ENCODE measurements at places on chromosomes 5 and 9.
A peak's percentile ranks its signal among the peaks of the same experiment; 100 is the strongest.

GRCh38 chr5:7846327-7846726, 4.6 kb downstream of the CFAP90 start:
- no peak for DNase-seq

DNA sequence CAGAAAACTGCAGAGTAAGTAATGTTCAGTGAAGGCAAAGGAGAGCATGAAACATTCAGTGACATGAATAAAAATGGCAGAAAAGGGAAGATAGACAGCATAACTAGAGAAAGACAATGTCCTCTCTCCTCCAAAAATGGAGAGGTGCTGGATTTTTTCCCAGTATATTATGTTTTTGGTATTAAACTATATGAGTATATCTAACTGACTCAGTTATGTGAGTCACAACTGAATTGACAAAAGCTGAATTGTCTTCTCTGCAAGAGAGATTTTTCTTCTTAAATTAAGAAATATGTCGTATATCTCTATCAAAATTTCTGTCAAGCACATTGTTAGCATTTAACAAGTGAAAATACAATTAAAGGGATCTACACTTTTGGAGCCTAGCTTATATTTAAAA, 375.1 kb downstream of the CHSY3 start:
- DNase-seq: peak; percentile 55

GRCh38 chr9:125650271-125650737, 56.7 kb downstream of the MAPKAP1 start:
- DNase-seq: peak; percentile 90

- DNase-seq: peak; percentile 93
Measured at GRCh38 chr5:135141303-135142268, 107.6 kb upstream of the PITX1 start.

DNA sequence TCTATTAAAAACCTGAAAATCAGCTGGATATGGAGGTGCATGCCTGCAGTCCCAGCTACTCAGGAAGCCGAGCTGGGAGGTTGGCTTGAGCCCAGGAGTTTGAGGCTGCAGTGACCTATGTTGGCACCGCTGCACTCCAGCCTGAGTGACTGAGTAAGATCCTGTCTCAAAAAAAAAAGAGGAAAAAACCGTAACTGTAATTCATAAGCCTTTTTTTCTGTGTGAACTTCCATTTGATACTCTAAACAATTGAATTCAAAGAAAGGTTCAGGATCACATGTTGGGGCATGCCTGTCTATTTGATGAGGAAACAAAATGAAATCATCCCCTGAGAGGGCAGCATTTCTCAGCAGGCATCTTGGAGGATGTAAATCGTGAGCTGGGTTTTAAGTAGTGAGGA, 38.8 kb downstream of the ITGA2 start:
- DNase-seq: peak; percentile 99

- DNase-seq: peak; percentile 73
Measured at GRCh38 chr9:108671176-108671575, 184.6 kb downstream of the ACTL7B start.

- no peak for DNase-seq
Measured at GRCh38 chr5:50900952-50901510, 234.6 kb downstream of the PARP8 start.

DNA sequence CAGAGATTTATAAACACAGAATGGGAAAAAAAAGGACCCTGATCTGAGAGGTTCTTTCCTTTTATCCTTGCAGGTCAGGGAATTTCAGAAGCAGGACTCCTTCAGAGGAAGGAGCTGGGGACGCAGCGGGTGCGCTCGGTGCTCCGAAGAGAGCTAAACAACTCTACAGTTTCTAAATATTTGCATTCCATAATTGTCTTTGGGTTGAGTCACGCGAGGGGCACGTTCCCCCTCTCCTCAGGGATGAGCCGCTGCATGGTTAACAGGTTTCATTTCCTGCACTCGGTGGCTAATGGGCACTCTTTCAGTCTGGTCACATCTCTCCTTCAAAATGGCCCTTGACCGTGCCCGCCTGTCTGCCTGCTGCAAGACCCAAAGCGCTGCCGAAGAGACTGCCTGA, 165.0 kb upstream of the HMHB1 start:
- no peak for DNase-seq

DNA sequence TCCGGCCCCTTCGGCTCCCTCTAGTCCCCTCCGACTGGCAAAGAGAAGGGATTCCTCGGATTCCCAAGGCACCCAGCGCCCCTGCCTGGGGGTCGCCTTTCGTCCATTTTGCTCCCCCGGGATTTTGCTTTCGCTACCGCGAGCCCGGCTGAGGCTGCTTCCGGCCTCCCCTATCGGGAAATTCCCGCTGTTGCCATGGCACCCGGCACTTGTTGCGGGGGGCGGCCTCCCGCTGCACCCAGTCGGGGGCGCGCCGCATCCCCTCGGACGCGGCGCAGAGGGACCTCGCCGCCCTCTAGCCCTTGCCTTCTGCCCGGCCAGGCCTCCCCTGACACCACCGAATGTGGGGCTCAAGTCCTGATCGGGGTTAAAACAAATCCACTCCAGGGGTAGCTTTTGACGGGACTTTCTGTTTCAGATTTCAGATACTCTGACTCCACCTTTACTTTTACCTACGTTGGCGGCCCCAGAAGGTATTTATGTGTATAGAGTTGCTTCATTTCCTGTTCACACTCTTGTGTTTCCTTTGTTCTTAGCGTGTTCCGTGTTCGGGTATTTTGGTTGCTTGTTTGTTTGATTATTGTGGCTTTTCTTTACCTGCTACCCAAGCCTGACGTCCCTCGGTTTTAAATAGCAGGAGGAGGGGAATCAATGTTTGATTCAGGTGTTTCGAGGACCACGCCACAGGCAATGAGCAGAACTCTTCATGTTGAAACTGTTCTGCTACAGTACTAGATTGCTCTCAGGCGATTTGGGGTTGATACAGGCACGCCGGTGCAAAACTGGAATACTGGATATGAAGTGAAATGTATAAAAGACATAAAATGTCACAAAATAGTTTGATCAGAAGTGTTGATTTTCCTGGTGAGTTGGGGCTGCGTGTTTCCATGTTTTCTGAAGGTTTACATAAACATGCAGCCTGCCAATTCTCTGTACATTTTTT, 1.5 kb downstream of the PARP8 start:
- peak; percentile 55 for DNase-seq

DNA sequence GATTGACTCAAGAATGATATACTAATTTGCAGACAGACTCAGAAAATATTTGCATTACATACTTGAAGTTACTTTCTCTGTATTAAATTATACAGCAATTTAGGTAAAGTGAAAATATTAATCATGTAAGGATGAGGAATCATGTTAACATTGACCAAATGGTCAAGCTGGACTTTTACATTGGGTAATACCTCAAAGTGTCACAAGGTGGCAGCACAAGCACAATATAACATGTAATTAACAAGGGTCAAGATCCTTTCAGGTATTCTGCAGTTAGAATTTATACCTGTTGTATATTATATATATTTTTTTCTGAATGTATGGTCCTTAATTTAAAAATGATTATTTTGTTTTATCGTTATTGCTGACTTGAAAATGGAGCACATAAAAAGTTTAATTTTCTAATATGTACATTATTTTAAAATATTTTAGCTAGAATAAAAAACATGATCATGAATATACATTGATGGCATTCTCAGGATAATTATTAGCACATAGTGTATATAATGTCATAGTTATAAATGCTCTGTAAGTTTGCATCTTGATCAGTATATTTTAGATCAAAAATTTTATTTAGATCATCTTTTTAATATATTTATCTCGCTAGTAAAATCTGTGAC, 8.6 kb downstream of the HAPLN1 start:
- DNase-seq: peak; percentile 60

GRCh38 chr5:88884608-88884877, 1.6 kb upstream of the MEF2C start:
- DNase-seq: peak; percentile 18

DNA sequence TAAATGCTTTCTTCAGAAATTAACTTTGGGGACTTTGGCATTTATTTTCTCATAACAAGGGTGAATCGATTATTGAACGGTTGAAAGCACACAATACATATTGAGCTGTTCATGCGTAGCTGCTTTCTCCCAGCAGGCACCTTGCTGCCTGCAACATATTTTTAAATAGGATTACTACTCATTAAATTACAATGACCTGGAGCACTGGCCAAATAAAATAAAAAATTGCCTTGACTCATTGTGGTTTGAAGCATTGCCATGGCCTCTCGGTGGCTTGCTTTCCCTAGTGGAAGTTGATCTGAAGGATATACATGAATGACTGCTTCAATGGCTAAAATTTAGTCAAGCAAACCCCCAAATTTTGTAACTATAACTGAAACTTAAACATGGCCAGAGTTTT, 181.6 kb upstream of the NUDT12 start:
- DNase-seq: peak; percentile 18

DNA sequence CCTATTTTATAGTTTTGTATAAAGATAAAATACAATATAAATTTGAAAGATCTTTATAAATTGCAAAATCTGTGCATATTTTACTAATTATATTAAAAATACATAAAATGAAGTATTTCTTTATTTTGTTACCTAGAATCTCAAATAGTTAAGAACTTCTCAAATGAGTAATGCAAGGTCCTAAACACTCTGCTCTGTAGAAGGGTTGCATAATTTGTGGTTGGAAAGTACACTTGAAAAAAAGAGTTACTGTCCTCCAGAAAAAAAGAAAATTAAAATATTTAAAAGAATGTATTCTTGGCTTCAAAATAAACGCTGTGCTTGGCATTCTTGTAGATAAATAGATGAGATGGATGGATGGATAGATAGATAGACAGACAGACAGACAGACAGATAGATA, 428.8 kb upstream of the CDH6 start:
- DNase-seq: peak; percentile 12

GRCh38 chr5:52779213-52779612, 8.5 kb upstream of the ITGA1 start:
- DNase-seq: no peak

GRCh38 chr5:180642779-180643178, 6.6 kb downstream of the FLT4 start:
- DNase-seq: no peak

GRCh38 chr9:122155796-122156195, 3.8 kb downstream of the NDUFA8 start:
- DNase-seq: no peak

DNA sequence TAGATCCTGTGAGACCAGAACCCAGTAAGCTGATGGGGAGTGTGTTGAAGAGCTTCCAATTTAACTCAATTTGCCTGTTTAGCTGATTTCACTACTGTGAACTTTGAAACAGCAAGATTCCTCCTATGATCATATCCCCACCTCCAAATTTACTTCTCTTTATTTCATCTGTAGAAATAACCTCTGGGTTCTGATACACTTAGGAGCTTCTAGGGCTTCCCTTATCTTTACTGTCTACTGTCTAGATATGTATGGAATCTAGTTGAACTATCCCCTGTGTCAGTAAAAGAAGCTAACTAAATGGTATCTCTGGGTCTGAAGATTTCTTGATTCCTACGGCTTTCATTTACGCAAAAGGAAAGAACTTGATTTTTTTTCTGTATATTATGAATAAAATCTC, 116.8 kb downstream of the GCNT1 start:
- no peak for DNase-seq

DNA sequence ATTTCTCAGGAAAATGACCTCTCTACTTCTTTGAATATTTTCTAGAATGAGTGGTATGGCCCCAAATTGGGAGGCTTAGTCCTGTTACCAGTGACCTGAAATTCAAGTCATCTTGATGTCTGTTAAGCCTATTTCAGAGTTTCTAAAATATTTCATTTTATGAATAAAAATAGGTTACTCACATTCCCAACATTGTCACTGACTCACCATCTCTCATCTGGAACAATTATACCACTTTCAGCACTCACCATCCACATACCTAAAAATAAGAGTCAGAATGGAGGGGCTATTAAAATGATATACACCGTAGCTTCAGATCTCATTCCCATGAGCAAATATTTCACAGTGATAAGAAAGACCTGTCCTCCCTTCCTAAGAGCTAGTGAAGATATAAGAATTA, 71.8 kb downstream of the KIAA1958 start:
- peak; percentile 30 for DNase-seq

- DNase-seq: peak; percentile 57
Measured at GRCh38 chr5:84383816-84384603, 670 bp downstream of the EDIL3 start.

DNA sequence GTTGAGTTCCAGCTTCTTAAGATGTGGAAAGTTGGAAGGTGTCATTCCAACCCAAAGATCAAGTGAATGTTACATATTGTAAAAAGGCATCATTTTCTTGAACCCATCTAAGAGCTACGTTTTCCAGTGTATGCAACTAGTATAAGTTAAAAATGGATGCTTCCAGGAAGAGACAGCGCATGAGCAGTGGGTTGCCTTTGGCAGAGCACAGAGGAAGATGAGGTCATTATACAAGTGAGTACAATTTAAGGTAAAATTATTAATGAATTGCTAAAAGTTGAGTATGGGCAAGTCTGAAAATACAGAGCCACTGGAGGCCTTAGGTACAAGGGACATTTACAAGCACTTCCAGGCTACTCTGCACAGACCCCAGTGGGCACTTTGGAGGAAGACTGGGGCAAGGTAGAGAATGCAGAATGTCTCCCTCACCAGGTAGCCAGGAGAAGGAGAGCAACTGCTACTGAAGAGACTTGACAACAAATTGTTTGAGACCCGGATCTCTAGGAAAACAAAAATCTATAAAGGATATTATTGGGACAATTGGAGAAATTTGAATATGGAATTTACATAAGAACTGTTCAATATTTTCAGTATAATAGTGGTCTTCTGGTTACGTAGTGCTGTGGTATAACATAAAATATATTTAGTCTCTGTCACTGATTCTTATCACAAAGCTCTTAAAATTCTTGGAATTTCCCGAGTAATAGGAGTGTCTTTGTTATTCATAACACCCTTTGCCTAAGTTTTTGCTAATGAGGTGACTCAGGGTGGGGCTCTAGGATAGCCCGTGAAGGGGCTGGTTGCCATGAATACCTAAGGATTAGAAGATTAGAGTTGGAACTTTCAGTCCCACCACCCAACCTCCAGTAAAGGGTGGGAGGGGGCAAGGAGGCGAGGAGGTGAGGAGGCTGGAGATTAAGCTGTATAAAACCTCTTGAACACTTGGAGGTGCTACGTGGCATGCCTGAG, 129.9 kb upstream of the FER start:
- DNase-seq: no peak

DNA sequence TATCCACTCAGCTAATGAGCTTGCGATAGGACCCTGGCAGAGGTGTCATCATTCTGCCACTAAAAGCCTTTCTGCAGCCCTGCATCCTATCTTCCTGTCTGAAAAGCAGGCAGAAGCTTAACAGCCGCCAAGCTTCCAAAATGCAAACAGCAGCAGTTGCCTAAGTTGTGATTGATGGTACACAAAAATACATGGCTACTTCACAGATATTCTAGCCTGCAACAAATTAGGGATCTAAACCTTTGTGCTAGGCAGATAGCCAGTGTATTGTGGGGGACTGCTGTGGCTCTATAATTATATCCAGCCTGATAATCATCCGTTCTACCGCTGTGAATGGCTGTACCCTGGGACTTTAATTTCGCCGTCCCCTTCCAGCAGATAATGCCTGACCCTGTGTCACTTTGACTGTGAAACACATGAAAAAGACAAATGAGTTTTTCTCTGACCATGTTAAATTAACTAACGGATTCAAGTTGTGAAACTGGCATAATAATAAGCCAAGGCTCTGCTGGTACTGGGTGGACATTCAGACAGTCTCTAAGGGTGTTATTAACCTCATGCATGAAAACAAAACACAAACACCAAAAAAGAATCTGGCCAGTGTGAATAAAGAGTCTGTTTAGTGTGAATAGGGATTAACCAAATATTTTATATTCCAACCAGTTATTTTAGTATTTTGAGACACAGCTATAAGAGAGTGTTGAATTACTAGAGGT, 45.9 kb downstream of the SEMA6A start:
- no peak for DNase-seq

- DNase-seq: peak; percentile 85
Measured at GRCh38 chr9:19074836-19075235, 25.6 kb downstream of the RRAGA start.

- peak; percentile 39 for DNase-seq
Measured at GRCh38 chr5:139658928-139659667, 10.9 kb downstream of the CXXC5 start.

All from bronchial epithelial cell (primary cell).